ENCODE measurements at places on chromosomes 3 and 15.

DNA sequence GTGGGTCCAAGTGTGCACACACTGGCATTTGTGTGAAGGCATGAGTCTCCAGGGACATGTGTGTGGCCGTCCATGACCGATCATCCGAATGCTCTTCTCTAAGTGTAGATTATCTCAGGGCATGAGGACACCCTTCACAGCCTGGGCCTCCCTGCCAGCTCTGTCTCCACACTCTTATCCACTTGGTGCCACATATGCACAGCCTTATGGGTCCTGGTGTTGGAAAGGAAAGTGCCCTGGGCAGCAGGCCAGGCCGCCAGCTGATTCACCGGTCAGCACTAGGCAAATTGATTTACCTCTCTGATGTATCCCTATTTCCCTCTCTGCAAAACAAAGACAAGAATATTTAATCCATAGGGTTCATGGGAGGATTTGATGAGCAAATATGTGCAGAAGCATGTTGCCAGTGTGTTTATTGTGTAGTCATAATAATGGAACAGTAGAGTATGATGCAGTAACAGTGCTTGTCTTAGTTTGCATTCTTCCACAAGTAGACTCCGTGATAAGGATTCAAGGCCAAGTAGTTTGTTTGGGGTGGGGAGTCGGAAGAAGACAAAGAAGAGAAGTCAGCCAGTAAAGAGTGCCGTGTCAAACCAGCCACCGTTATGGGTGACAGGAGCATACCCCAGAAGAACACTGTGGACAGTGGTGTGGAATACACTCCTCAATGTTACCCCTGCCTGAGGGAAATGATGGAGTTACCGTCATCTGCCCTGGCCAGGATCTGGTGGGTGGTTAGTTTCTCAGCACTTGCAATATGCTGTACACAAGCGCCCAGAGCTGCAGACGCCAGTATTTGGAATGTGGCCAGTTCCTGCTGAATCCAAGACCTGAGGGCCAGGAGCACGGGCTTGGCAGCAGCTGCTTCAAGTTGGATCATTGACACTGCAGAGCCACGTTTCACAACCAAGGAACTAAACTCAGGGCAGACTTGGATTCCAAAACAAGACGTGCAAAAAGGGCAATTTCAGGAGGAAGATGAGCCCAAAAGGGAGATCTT is 85.1 kb downstream of the MTHFS start:
- peak; percentile 32 for DNase-seq

DNA sequence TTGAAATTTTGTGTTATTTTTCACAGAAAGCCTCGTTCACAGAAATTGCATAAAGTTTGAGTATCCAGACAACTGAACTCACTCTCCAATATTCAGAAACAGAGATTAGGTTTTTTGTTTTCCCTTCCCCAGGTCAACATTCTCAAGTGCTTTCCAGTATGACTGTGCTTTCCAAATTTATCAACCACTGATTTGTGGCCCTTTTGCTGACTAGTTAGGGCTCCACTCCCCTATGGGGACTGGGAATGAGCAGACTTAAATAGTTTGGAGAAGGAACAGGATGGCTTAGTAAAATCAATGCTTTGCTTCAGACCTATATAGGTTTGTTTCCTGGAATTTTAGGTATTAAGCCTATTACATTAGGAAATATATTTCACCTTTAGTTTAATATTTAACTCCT is 38.2 kb upstream of the NAALADL2 start:
- DNase-seq, result no peak

DNA sequence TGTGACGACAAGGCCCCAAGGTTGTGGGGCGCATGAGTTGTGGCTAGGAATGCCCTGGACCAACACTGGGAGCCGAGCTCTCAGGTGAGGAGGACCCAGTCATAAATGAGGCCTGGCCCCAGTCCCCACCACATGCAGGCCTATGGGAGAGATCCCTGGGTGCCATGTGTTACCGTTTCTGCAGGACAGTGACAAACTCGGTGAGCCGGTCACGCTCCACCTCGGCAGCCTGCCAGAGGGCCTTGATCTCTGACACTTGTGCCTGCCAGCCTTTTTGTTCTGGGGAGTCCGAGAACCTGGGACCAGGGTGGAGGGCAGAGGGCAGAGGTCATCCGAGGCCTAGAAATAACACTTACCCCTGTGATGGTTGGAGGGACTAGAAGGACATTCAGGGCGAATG is 27.7 kb upstream of the HHATL start:
- DNase-seq, result no peak

DNA sequence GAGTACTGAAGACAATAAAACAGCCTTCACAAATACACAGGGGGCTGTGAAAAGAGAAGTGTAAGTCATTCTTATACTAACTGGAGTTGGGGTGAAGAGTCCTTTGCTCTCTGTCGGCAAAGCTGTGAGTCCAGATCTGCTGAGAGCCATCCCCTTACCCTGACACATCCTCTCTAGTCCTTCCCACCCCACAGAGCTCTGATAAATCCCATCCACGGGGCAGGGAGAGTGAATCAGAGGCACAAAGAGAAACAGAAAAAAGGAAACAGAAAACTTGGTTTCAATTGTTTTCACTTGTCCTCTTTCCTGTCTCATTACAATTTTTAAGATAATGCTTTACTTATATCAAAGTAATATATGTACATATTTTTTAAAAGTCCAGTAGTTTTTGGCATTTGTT is 18.2 kb upstream of the ZNF639 start:
- DNase-seq, result no peak

- no peak for DNase-seq
Measured at GRCh38 chr15:85746641-85747040, 48.1 kb downstream of the KLHL25 start.
